ENCODE measurements at places on chromosomes 11 and 22.

- H3K36me3 ChIP-seq: peaks cover 30% of the 10 kb centered on the region
- peaks cover 39% of the 10 kb centered on the region for H3K4me1 ChIP-seq
- peak; percentile 43 for DNase-seq
Observed at GRCh38 chr11:62708392-62708791, 916 bp downstream of the GNG3 start.

DNA sequence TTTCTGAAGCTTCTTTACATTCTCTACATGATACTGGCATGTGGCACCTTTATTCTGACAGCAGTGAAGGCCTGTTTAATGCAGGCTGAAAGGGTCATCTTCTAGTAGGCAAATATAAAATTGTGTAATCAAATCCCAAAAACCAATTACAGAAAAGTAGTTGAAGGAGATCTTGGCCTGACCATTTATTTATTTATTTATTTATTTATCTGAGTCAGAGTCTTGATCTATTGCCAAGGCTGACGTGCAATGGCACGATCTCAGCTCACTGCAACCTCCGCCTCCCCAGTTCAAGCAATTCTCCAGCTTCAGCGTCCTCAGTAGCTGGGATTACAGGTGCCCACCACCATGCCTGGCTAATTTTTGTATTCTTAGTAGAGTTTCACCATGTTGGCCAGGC is 22.7 kb upstream of the CECR2 start:
- no peak overlapping the region for H3K4me3 ChIP-seq
- DNase-seq: no peak
- H3K27me3 ChIP-seq: no peaks in the 10 kb centered on the region
- H3K36me3 ChIP-seq: no peaks in the 10 kb centered on the region

- no peaks in the 10 kb centered on the region for H3K36me3 ChIP-seq
- no peaks in the 10 kb centered on the region for H3K4me1 ChIP-seq
- DNase-seq: no peak
- H3K27me3 ChIP-seq: peaks cover 9% of the 10 kb centered on the region
Observed at GRCh38 chr22:26409719-26410335, 19.2 kb upstream of the ASPHD2 start.

- DNase-seq: no peak
- no peak overlapping the region for H3K4me3 ChIP-seq
- H3K27me3 ChIP-seq: peaks cover 32% of the 10 kb centered on the region
- no peaks in the 10 kb centered on the region for H3K36me3 ChIP-seq
- no peak overlapping the region for H3K27ac ChIP-seq
Observed at GRCh38 chr22:27173530-27173929, 516.1 kb downstream of the MIAT start.

- H3K27ac ChIP-seq: no peak overlapping the region
- H3K27me3 ChIP-seq: no peaks in the 10 kb centered on the region
- no peak for DNase-seq
Observed at GRCh38 chr11:124814739-124815138, 14.5 kb upstream of the MSANTD2 start.

DNA sequence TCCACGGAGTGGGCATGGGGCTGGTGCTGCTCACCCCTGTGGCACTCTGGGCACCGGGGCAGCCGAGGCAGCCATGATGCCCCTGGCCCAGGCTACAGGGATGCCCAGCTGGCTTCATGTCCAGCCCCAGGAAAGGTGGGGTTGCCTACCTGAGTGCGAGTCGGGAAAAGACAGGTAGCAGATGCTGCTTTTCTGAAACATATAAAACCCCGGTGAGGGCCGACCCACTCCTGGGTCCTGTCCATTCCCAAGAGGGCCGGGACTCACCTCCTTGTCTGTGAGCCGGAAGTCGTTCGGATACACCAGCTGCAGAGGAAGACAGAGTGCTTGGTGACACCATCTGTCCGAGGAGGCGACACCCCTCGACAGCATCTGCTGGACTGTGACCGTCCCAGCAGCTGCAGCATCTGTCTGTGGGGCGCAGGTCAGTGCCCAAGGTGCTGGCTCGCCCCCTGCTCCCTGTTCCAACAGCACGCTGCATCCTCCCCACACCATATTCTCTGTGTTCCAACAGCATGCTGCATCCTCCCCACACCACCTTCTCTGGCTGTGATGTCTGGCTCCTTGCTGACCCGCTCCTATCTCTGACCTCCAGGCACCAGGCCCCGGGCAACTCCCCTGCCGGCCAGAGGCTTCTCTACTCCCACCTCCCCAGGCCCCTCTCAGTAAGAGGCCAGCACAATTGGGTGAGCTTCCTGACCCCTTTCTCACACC is 8.0 kb downstream of the DENND6B start:
- peaks cover 11% of the 10 kb centered on the region for H3K4me1 ChIP-seq
- DNase-seq: peak; percentile 61
- H3K36me3 ChIP-seq: no peaks in the 10 kb centered on the region
- no peak overlapping the region for H3K4me3 ChIP-seq
- no peak overlapping the region for H3K27ac ChIP-seq

DNA sequence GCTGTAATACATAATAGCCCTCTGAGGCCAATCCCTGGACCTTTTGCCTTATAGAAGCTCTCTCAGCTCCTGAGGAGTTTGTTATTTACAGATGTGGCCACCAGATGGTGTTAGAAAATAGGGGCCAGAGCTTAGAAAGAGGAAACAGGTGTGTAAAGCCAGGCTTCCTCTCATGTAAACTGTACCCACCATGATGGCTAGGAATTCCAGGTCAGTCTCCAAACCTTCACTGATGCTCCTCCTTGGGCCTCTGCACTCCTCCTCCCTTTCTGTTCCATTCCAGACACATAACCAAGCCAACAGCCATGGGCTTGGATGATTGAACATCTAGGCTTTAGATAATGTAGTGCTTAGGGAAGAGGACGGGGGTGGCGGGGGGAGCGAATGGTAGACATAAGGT is 39.7 kb downstream of the USP35 start:
- H3K4me1 ChIP-seq: peaks cover 17% of the 10 kb centered on the region
- H3K4me3 ChIP-seq: no peak overlapping the region
- H3K27ac ChIP-seq: no peak overlapping the region
- no peaks in the 10 kb centered on the region for H3K27me3 ChIP-seq
- H3K36me3 ChIP-seq: peaks cover 42% of the 10 kb centered on the region
- DNase-seq: no peak

DNA sequence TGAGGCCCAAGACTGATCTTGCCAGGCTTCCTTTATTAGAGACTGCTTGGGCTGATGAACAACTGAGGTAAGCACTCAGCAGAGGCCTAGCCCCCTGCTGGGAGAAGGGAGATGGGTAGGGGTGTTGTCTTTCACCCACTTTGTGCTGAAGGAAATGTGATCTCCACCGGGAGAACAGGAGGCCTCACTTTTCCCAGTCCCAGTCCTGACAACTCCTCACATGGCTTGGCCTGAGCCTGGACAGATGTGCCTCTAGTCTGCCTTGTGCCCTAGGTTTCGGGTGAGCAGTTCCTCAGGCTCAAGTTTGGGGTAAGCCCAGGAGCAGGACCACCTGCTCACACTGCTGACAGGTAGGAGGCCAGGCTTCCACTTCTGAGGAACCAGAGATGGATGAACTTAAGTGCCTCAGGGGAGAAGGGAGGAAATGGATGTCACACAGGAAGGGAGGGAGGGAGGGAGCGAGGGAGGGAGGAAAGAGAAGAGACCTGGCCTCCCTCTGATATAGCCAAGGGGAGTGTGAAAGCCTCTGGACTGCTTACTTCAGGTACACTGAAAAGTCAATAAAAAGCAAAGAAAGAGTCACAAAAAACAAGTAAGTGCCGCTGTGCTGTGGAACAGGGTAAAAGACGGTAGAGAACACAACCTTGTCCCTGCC is 8.1 kb downstream of the CLPB start:
- H3K36me3 ChIP-seq: peaks cover 30% of the 10 kb centered on the region
- no peak for DNase-seq
- no peak overlapping the region for H3K4me3 ChIP-seq
- H3K27me3 ChIP-seq: no peaks in the 10 kb centered on the region

DNA sequence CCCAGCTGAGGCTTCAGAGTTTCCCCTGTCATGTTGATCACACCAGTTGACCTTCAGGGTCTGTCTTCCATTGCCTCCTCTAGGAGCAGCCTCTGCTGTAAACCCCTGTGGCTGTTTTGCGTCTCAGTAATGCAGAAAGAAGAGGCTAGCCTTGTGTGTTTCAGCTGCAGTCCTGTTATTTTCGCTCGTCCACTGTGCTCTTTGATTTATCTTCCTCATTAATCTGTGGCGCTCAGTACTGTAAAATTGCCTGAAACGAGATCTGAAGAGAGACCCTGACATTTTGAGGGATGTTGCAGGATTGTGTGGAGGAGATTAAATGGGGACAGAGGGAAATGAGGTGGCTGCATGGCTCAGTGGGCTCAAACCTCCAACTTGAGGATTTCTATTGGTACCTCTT is 163.7 kb downstream of the DBX1 start:
- no peak overlapping the region for H3K27ac ChIP-seq
- H3K4me3 ChIP-seq: no peak overlapping the region
- H3K27me3 ChIP-seq: no peaks in the 10 kb centered on the region
- H3K4me1 ChIP-seq: peaks cover 10% of the 10 kb centered on the region
- H3K36me3 ChIP-seq: no peaks in the 10 kb centered on the region

DNA sequence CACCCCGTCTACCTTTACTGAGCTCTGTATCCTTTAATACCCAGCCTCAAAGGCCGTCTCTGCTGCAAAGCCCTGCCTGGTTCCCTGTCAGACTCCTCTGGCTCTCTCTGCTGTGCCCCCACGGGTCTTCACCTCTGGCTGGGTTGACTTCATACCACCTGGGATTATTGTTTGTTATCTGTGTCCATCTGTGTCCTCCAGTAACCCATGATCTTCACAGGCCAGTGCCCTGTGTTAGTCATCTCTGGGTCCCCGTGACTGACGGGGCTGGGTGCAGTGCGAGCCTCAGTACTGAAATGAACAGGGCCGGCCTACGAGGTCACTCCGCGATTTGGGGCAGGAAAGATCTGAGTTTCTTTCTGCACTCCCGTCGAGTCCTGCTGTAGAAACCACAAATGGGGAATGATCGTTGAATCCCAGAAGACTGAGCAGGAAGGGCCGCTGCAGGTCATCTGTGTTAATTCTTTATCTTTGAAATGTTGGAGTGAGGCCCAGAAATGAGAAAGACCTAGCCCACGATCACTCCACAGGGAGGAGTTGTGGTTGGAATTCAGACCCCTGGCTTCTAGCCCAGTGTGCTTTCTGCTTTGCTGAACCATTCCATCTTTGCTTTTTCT is 12.3 kb upstream of the TUB start:
- H3K27ac ChIP-seq: no peak overlapping the region
- H3K27me3 ChIP-seq: no peaks in the 10 kb centered on the region
- peaks cover 4% of the 10 kb centered on the region for H3K4me1 ChIP-seq

DNA sequence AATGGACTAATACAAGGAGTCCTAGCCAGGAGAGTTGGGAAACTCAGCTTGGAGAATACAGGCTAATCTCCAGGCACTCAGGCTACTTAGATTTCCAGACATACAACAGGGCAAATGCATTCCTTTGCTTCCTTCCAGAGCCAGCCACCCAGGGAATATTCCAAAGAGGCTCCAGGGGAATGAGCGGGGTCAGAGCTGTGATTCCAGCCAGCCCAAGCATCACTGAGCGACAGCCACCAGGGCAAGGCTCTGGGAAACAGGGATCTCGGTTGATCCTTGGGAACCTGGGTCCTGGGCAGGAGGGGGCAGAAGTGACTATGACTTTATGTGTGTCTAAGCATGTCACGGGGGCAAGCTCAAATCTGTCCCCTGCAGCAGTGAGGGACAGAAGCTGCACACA is 112.3 kb upstream of the LMO1 start:
- H3K36me3 ChIP-seq: no peaks in the 10 kb centered on the region
- H3K27me3 ChIP-seq: no peaks in the 10 kb centered on the region
- H3K27ac ChIP-seq: no peak overlapping the region
- no peaks in the 10 kb centered on the region for H3K4me1 ChIP-seq

DNA sequence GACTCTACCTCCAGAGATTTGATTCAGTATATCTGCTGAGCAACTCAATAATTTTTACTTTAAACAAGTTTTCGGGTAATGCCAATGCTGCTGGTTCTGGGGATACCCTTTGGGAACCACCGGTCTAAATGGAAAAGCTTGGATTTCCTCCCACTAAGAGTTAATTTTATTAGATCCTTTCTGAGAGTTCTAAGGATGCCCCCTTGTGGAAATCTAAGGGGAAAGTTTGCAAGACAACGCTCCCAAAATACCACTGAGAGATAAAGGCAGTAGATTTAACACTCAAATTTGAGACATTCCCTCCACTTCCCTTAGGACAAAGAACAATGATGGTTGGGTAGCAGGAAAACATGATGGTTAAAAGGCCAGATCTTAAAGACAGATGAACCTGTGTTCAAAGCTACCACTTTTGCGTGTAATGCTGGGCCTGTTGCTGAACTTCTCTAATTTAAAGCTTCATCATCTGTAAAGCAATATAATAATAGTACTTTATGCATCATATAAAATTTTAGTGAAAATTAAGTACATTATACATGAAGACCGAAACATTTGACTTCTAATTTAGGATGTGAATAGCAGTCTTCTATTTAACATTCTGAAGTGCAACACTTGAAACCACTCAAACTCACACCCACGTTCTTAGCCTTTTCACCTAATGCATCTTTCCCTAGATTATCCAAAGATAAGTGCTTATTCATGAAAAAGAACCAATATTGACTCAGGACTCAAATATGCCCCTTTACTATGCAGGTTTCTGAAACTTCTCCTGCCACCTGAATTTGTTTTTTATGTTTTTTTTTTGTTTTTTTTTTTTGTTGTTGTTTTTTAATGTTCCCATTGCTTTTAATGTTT is 110.1 kb upstream of the LUZP2 start:
- no peak for DNase-seq
- H3K36me3 ChIP-seq: no peaks in the 10 kb centered on the region
- no peaks in the 10 kb centered on the region for H3K27me3 ChIP-seq
- no peak overlapping the region for H3K4me3 ChIP-seq
